NCI-H774 (cell line): ENCODE measurements at places on chromosomes 11 and 22.
A peak's percentile ranks its signal among the peaks of the same experiment; 100 is the strongest.

- DNase-seq, result peak; percentile 39
Observed at GRCh38 chr11:43868852-43869567, 11.6 kb upstream of the ALKBH3 start.

DNA sequence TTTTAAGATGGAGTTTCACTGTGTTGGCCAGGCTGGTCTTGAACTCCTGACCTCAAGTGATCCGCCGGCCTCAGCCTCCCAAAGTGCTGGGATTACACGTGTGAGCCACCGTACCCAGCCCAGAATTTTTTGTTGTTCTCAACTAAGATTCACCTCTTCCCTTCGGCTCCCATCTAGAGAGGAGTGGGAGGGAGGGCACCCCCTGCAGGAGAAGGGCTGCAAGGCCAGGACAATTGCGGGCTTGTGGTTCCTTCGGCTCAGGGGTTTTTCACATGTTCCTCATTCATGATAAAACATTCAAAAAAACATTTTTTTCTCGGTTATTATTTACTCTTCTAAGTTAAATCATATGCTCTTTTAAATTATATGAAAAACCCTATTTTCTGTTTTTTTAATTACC, 201.1 kb upstream of the LRRC4C start:
- DNase-seq, result peak; percentile 1

DNA sequence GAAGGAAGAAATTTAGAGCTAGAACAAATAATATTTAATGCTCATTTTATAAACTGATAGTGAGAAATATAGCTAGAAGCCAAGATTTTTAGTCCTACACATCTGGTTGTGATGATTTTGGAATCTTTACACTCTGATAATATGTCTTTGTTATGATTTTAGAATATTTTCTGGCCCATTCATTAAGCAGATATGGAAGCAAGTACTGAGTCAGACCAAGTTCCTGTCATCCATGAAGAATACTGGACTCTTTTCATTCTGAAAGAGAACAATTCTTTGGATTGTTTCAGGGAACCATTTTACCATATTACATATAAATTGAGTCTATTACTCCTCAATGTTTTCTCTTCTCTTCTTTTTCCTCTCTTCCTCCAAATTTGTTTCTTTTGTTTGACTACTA, 227.4 kb downstream of the TMEM135 start:
- DNase-seq, result no peak

- no peak for DNase-seq
Observed at GRCh38 chr11:44007481-44008087, 40.2 kb upstream of the ACCSL start.

- DNase-seq, result no peak
Observed at GRCh38 chr11:119423509-119424254, 710 bp upstream of the THY1 start.

- DNase-seq, result no peak
Observed at GRCh38 chr22:46062232-46062615, 85.3 kb upstream of the WNT7B start.

DNA sequence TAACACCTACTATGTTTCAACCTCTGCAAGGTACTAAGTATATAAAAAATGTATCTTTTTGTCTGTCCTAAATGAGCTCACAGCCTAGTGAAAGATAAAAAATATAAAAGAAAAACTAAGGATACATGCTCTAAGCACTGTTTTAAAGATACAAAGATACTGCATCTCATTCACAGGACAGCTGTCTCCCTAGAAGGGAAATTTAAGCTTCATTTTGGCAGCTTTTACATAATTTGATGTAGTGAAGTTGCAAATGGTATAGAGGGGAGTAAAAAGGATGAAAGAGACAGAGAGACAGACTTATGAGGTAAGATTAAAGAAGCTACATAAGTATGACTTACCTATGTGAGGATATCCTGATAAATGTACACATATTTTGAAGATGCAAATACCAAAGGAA, 53.6 kb downstream of the LRRC4C start:
- DNase-seq, result no peak
